ENCODE measurements at places on chromosomes 16 and 17. TPM values are rescaled to one million over a fixed set of nuclear protein-coding genes. Genes with fewer than 3 reads are reported as not detected.

- no peak for ATAC-seq
Measured at GRCh38 chr17:73555199-73555960, 88.9 kb downstream of the SDK2 start.

PPP1R27 gene
- 0.92 TPM for total RNA-seq

- peak; percentile 76 for ATAC-seq
Measured at GRCh38 chr16:57284209-57284951, at the start of gene PLLP. TSS of gene PLLP (minus strand) at chr16:57284672. CDS start at chr16:57284540, 132 bp downstream.

- no peak for ATAC-seq
Measured at GRCh38 chr16:52547834-52548215, 882 bp upstream of the TOX3 start.

CD300LF gene
- 1.1 TPM for total RNA-seq

- ATAC-seq, result peak; percentile 4
Measured at GRCh38 chr17:81854974-81855774, 5.2 kb downstream of the P4HB start.

AOC3 gene
- 1.3 TPM for total RNA-seq

GRCh38 chr16:3112058-3112880, at the start of gene ZNF205:
TSS of gene ZNF205 (plus strand) at chr16:3112586. CDS start at chr16:3113431, 845 bp downstream.
- ATAC-seq, result peak; percentile 96

EFCAB5 gene
- 0.43 TPM for total RNA-seq

DNA sequence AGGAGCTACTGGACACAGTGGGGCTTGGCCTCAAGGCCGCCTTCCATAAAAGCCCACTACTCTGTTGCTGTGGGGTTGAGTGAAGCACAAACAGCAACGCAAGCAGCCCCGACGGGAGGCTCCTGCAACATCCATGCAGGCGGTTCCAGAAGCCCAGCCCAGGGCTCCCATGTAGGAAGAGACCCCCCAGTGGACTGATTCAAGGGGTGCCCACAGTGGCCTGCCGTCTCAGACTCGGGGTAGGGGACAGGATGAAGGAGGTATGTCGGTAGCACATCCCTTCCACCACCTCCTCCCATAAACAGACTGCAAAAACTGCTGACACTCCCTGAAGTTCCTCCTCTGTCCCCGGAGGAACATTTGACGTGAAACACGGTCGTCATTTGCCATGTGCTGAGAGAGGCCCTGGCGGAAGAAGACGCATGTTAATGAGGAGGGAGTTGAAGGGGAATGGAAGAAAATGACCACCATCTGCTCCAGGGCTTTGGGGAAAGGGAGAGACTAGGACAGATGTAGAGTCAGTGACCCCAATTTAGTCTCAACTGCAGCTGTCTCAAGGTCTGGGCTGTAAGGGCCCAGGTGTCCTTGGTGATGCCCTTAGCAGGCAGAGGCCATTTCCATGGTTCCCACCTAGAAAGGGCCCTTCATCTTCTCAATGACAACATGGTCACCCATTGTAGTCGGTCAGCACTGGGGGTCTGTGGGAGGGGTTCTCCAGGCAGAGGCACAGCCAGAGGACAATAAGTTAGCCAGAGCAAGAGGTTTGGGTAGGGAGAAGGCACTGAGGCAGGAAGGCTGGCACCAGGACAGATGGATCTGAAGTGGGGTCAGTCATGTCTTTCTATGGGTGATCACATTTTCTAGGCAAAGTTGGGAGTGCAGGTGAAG, 200.6 kb downstream of the CPPED1 start:
- ATAC-seq, result no peak

CMTM2 gene
- total RNA-seq, result not detected

SULT1A2 gene
- total RNA-seq, result 0.11 TPM

GRCh38 chr17:76868176-76868668, at the start of gene MGAT5B:
TSS of gene MGAT5B (plus strand) at chr17:76868404. CDS start at chr17:76869030, 626 bp downstream.
- peak; percentile 86 for ATAC-seq

ZSCAN10 gene
- total RNA-seq, result 0.59 TPM

DNA sequence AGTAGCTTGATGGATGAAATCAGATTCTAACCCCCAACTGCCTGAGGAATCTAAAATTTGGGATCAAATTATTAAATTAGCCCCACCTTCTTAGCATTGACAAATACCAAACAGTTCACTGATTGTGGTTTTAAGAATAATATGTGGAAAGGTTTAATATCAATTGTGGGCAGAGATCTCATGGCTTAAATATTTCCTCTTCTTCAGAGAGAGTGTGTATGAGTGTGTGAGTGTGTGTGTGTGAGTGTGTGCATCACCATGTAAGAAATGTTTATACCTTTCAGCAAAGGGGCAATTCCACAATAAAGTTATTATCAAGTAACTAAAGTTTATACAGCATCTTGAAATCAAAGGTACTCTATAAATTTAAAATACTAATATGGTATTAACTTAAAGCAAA, 3.2 kb downstream of the SMURF2 start:
- no peak for ATAC-seq

CFAP52 gene
- 0.86 TPM for total RNA-seq

GRCh38 chr17:38444151-38444550, 15.9 kb downstream of the ARHGAP23 start:
- ATAC-seq, result peak; percentile 96

- ATAC-seq, result peak; percentile 92
Measured at GRCh38 chr17:75855310-75856061, at the start of gene WBP2. TSS of gene WBP2 (minus strand) at chr17:75855335. CDS start at chr17:75855297, 38 bp downstream.

GRCh38 chr16:67661101-67661761, 471 bp downstream of the PARD6A start:
- peak; percentile 1 for ATAC-seq

DNA sequence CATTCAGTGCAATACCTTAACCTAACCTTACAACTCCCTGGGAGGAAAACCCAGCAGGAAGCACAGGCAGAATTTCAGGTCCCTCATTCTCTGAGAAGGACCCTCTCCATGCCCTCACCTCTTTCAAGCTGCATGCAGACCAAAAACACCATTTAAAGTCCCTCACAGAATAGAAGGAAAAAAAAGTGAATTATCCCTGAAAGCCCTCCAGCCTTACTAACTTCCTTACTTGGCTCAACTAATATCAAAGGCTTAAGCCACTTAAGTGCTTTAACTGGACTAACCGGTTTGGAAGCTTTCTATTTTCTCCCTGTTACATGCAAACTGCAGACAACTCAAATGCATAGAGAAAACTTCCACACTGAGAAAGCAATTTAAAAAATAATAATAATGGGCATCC, 60.5 kb downstream of the ADAMTS18 start:
- no peak for ATAC-seq

DNA sequence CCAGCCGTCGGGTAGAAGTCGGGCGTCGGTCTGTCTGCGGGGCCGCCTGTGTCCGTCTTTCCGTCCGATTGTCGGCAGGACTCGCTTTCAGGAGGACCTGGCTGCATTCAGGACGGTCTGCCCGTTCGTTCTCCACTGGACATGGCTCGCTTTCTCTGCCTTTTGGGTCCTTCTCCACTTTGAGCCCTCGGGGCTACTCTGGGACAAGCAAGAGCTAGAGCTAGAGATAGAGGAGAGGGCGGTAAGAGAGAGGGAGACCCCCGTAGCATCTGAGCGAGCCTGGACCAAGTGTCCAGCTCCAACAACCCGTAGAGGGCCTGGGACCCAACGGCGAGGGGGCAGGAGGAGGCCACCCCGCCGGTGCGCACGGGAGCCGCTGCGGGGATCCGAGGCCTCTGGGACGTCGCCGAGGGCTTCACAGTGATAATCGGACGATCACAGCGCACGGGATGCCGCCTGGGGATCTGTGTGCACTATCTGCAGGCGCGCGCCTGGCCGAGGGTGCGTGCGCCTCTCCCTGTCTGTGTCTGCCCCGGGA, 4.5 kb downstream of the TBX4 start:
- no peak for ATAC-seq

PDILT gene
- not detected for total RNA-seq

DNA sequence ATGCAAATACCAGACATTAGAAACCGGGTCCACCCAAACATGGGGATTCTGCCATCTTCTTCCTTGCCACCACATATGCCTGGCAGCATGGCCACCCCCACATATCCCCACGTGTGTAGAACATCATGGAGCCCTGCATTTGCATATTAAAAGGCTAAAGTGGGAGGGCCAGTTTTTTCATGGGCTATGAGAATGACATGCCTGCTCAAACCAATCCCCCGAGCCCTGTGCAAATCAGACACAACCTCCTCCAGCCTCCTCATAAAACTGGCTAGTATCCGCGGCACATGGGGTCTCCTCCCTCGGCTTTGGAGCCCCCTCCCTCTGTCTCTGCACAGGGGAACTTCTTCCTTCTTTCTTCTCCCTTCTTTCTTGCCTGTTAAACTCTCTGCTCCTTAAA, 174.9 kb upstream of the WSCD1 start:
- ATAC-seq, result no peak

RUNDC3A gene
- total RNA-seq, result 53.6 TPM

GRCh38 chr16:86996081-86996480, 321.1 kb downstream of the C16orf95 start:
- no peak for ATAC-seq

HASPIN gene
- 0.82 TPM for total RNA-seq

GRCh38 chr17:73586275-73586832, 57.9 kb downstream of the SDK2 start:
- ATAC-seq, result no peak

PCGF2 gene
- 16.8 TPM for total RNA-seq

DNA sequence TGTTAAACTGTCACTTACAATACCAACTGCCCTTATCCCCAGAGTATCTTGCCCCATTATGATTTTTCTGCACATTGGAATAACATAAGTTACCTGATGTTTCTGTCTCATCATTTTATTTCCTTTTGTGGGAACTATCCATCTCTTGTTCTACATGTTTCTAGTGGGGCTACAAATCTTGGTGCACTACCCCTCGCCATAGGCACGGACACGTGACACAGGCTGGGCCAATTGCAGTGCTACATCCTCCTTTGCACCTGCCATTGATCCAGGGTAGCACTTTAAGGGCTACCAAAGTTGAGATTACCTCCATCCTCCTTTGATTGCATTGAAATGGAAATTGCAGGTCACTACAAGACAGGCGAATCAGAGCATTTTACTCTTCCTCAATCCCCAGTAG, 14.2 kb upstream of the SYT17 start:
- ATAC-seq, result no peak

DNA sequence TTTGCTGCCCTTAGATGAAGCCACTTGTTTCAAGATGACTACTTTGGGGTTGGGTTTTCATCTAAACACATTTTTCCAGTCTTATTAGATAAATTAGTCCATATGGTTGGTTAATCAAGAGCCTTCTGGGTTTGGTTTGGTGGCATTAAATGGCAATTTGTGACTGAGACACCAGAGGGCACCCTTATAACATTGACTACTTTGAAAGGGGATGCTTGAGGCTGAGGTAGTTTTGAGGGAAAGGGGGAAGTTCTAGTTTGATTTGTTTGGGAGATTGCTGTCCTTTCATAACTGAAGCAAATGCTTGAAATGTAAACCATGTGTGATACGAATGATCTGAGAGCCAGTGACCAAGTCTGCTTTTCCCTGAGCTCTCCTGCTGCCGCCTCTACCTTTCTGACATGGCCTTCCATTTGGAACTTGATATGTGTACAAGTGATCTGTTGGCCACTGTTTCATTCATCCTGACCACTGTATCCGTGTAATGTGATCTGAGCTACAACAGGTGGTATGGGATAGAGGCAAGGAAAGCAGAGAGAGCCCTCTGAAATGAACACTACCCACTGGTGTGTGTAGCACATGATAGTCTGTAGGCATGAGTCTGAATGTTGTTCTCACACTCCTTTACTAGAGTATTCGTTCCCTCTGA, 5.8 kb upstream of the RARA start:
- ATAC-seq, result peak; percentile 46

GRCh38 chr17:55903028-55903690, 152.3 kb downstream of the PCTP start:
- no peak for ATAC-seq

TBC1D3H gene
- total RNA-seq, result not detected

GDPD1 gene
- total RNA-seq, result 1.2 TPM

GRCh38 chr17:17988427-17988945, 15.8 kb downstream of the DRC3 start:
- no peak for ATAC-seq

DNA sequence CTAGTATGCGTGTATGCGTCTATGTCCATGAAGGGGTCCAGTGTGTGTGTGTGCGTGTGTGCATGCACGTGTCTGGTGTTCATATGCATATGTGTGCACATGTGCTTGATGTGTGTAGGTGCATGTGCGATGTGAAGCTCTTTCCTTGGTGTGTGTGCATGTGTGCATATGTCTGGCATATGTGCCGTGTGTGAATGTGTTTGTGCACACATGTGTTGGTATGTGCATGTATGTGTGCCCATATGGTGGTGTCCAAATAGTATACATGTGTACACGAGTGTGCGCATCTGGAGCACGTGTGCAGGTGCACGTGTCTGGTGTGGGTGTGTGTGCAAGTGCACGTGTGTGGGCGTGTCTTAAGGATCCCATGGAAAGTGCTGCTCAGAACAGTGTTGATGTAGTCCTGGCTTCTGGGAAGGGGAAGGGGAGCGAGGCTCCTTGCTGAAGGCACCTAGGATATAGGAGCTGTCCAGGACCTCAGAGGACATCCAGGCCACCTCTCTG, 17.0 kb downstream of the CACNA1G start:
- ATAC-seq, result no peak

TBX21 gene
- 0.38 TPM for total RNA-seq

DNA sequence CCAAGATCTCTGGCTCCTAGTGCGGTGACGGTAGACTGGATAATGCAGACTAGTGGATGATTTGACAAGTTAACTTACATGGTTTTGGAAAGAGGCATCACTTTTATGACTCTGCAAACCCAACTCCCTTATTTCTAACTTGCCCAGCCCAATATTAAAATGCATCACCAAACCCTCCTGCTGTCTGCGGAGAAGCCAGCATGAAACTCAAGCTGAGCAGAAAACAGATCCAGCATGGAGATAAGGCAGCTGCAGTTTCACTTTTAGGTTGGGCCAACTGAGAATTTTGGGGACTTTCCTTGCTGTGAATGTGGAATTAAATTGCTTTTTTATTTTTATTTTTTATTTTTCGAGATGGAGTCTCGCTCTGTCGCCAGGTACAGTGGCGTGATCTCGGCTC, 27.8 kb downstream of the CDH1 start:
- ATAC-seq, result no peak

DNA sequence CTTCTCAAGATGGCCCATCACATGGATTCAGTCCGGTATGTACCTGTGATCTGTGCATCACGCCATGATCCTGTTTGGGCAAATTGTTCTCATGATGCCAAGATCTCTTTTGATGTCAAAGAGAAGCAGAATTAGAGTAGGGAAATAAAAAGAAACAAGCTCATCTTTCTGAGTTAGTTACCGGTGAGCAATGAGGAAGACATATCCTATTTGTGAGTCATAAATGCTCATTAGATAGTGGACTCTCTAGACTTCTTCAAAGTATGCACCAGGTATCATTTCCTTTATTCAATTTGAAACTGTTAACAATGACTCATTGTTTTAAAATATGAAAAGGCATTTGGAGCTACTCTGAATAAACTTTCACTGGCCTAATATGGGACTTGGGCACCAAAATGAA, 8.0 kb upstream of the KRTAP4-12 start:
- no peak for ATAC-seq

- ATAC-seq, result no peak
Measured at GRCh38 chr16:7361416-7362129, 28.9 kb downstream of the RBFOX1 start.

MTHFSD gene
- total RNA-seq, result 27.9 TPM

NPIPB6 gene
- 0.73 TPM for total RNA-seq
